Thyroid gland (tissue), 4 donors: ENCODE measurements at places on chromosomes 3 and 15. TPM values are rescaled to one million over a fixed set of nuclear protein-coding genes. Genes with fewer than 3 reads are reported as not detected.
A peak's percentile ranks its signal among the peaks of the same experiment; 100 is the strongest.

GRCh38 chr3:122936335-122936734, 91.2 kb downstream of the SEMA5B start:
- no peaks in the 10 kb centered on the region for H3K27me3 ChIP-seq
- no peak for DNase-seq
- H3K4me1 ChIP-seq: no peaks in the 10 kb centered on the region
- no peak overlapping the region for H3K4me3 ChIP-seq
- H3K36me3 ChIP-seq: no peaks in the 10 kb centered on the region

DNA sequence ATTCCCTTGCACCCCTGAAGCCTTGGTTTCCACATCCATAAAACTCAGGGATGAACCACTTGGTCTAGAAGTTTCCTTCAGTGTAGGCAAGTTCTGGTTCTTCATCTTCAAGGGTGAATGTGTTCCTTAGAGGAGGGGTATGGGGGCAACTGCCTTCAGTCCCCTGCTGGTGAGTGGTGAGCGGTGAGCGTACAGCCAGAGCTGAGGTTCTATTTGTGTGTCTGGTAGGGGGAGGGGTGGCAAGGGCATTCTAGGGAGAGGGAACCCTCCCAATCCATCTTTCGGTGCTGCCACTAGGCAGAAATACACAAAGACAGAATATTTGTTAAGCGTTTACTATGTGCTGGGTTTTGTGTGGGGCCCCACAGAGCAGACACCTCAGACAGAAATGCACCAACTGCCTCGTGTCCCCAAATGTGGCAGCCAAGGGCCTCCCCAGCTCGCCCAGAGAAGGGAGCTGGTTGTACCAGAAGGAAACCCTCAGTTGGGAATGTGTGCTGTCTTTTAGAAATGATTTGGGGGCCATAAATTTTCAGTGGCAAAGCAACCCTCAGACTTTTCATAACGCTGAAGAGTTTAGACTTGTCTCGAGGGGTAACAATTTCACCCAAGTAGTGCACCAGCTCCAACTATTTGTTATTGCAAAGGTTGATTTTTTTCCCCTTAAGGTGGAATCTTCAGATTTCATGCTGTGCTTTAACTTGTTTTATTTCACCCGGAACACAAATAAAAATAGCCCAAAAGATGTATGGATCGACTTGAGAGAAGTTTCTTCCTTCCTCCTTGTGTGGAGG, 137.6 kb downstream of the FBLN2 start:
- H3K27ac ChIP-seq: no peak overlapping the region
- no peaks in the 10 kb centered on the region for H3K4me1 ChIP-seq
- H3K27me3 ChIP-seq: no peaks in the 10 kb centered on the region
- H3K36me3 ChIP-seq: no peaks in the 10 kb centered on the region

DNA sequence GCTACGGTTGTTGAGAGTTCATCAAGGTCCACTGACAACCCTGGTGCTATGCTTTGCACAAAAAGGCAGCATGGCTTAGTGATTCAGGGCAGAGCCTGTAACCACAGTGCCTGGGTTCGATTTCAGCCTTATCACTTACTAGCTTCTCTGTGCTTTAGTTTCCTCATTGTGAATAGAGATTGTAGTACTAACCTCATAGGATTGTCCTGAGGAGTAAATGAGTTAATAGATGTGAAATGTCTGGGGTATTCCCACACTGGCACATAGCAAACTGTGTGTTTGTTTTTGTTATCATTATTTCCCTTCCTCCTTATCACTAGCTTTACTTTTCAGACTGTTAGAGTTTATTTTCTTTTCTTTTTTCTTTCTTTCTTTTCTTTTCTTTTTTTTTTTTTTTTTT, 16.3 kb downstream of the CRTAP start:
- H3K4me3 ChIP-seq: no peak overlapping the region
- no peaks in the 10 kb centered on the region for H3K27me3 ChIP-seq
- no peak overlapping the region for H3K27ac ChIP-seq

- H3K36me3 ChIP-seq: peaks cover 32% of the 10 kb centered on the region
- no peak overlapping the region for H3K4me3 ChIP-seq
- H3K27ac ChIP-seq: no peak overlapping the region
Measured at GRCh38 chr3:12914088-12914487, 72.7 kb upstream of the RPL32 start.

DNA sequence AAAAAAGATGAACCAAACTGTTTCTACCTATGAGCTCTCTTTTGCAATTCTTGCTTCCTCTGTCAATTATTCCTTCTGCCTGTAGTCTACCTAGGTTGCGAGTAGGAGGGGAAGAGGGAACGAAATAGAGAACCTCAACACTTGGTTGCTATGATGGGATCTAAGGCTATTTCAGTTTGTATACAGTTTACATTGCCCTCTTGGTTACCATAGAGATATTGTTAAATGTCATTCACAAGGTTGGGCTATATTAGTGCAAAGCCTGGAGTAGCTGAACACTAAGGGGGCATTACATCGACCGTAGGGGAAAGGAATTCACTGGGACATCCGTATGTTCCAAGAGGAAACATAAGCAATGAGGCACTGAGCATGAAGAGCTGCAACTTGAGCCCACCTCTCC, 276.9 kb downstream of the GBE1 start:
- H3K36me3 ChIP-seq: no peaks in the 10 kb centered on the region
- DNase-seq: no peak
- no peaks in the 10 kb centered on the region for H3K4me1 ChIP-seq
- H3K4me3 ChIP-seq: no peak overlapping the region
- H3K27me3 ChIP-seq: no peaks in the 10 kb centered on the region

GRCh38 chr15:77024273-77025082, 29.6 kb downstream of the PSTPIP1 start:
- H3K27me3 ChIP-seq: no peaks in the 10 kb centered on the region
- no peaks in the 10 kb centered on the region for H3K4me1 ChIP-seq
- peak; percentile 63 for DNase-seq
- no peak overlapping the region for H3K27ac ChIP-seq

The CHL1 gene
- total RNA-seq: 4.3 TPM

The REC114 gene
- total RNA-seq: not detected

- H3K4me1 ChIP-seq: peaks cover 12% of the 10 kb centered on the region
- no peaks in the 10 kb centered on the region for H3K27me3 ChIP-seq
- H3K27ac ChIP-seq: no peak overlapping the region
- H3K4me3 ChIP-seq: no peak overlapping the region
Measured at GRCh38 chr15:38535491-38536200, 29.0 kb downstream of the RASGRP1 start.

DNA sequence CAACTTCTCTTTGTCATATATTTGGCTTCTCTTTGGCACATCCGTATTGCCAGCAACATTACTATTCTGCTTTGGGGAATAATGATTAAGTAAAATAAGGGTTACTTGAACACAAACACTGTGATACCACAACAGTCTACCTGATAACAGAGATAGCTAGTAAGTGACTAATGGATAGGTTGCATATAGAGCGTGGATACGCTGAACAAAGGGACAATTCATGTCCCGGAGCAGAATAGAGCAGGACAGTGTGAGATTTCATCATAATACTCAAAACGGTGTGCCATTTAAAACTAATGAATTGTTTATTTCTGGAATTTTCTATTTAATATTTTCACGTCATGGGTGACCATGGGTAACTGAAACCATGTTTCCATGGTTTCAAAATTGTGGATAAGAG, 54.1 kb downstream of the SCN5A start:
- DNase-seq: no peak
- no peak overlapping the region for H3K27ac ChIP-seq
- no peak overlapping the region for H3K4me3 ChIP-seq
- no peaks in the 10 kb centered on the region for H3K36me3 ChIP-seq
- H3K4me1 ChIP-seq: no peaks in the 10 kb centered on the region

The KCNAB1 gene
- 20.2 TPM for total RNA-seq

The PPP2R3A gene
- total RNA-seq: 15.3 TPM

- H3K27ac ChIP-seq: no peak overlapping the region
- H3K36me3 ChIP-seq: no peaks in the 10 kb centered on the region
- DNase-seq: no peak
- no peak overlapping the region for H3K4me3 ChIP-seq
- H3K4me1 ChIP-seq: no peaks in the 10 kb centered on the region
- no peaks in the 10 kb centered on the region for H3K27me3 ChIP-seq
Measured at GRCh38 chr15:82312586-82313349, 36.5 kb downstream of the GOLGA6L10 start.

GRCh38 chr3:120052677-120053076, 41.6 kb downstream of the GSK3B start:
- no peak overlapping the region for H3K4me3 ChIP-seq
- H3K27ac ChIP-seq: no peak overlapping the region
- H3K4me1 ChIP-seq: peaks cover 14% of the 10 kb centered on the region
- no peaks in the 10 kb centered on the region for H3K27me3 ChIP-seq
- H3K36me3 ChIP-seq: no peaks in the 10 kb centered on the region
- DNase-seq: no peak

- no peak overlapping the region for H3K4me3 ChIP-seq
- no peaks in the 10 kb centered on the region for H3K27me3 ChIP-seq
- no peak overlapping the region for H3K27ac ChIP-seq
- DNase-seq: no peak
- H3K36me3 ChIP-seq: no peaks in the 10 kb centered on the region
Measured at GRCh38 chr3:66748175-66748876, 247.5 kb upstream of the LRIG1 start.

DNA sequence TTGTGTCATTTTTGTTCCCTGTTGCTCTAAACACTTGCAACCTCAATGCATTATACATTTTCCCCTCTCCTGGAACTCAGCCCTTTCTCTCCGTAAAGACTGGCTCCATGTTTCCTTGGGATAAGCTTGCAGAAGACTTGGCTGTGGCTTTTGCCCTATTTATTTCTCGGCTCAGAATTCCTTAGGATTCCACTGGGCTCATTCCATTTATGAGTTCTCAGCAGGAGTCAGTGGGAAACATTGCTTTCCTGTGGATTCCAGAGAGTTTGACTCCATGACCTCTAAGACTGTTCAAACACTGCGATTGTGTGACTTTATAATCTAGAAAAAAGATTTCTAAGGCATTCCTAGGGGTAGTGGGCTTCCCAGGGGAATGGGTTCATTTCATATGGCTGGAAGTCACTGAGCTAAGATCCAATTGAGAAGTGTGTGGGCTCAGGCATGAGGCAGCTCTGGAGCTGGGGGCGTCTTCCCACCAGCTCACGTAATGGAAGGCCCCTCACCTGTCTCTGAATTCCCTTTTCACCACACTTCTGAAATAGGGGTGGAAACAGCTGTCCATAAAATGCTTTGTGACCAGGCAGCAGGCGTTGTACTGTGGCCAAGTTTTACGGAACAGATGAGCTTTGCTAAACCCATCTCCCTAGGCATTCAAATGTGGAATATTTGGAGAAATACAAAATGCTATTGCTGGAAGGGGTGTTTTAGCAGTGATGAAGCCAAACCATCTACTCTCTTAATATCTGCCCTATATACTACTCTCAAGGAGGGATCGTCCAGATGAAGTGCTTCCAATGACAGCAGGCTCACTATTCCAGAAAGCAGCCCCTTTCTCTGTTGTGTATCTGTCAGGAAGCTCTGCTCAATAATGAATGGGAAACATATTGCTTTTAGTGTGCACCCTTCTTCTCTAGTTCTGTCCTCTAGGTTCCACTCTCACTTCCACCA, 91.8 kb upstream of the BCL6 start:
- H3K4me1 ChIP-seq: no peaks in the 10 kb centered on the region
- H3K27ac ChIP-seq: no peak overlapping the region
- H3K27me3 ChIP-seq: no peaks in the 10 kb centered on the region

The DPPA2 gene
- not detected for total RNA-seq

- no peak overlapping the region for H3K4me3 ChIP-seq
- H3K36me3 ChIP-seq: no peaks in the 10 kb centered on the region
- peak; percentile 7 for DNase-seq
- H3K27ac ChIP-seq: no peak overlapping the region
- H3K27me3 ChIP-seq: no peaks in the 10 kb centered on the region
Measured at GRCh38 chr3:98612587-98612986, 19.2 kb upstream of the CPOX start.

GRCh38 chr15:65354835-65355172, 23.0 kb downstream of the IGDCC3 start:
- no peaks in the 10 kb centered on the region for H3K36me3 ChIP-seq
- no peaks in the 10 kb centered on the region for H3K27me3 ChIP-seq
- H3K27ac ChIP-seq: no peak overlapping the region

The KLHL40 gene
- total RNA-seq: not detected

The ATP6V1A gene
- total RNA-seq: 127 TPM

- H3K27ac ChIP-seq: no peak overlapping the region
- H3K4me1 ChIP-seq: peaks cover 6% of the 10 kb centered on the region
- H3K4me3 ChIP-seq: no peak overlapping the region
- no peaks in the 10 kb centered on the region for H3K27me3 ChIP-seq
- DNase-seq: no peak
Measured at GRCh38 chr15:81174125-81174791, 22.4 kb upstream of the IL16 start.

The AADACL2 gene
- total RNA-seq: not detected

The ADCY5 gene
- 1.6 TPM for total RNA-seq

The RBMS3 gene
- total RNA-seq: 162 TPM

The ERICH6 gene
- total RNA-seq: not detected
